NCI-H524 treated with DMSO at 0.1 percent for 48 hours (cell line): ENCODE measurements at places on chromosomes 7 and 10.

GRCh38 chr7:99762680-99763327 lies 21.2 kb downstream of the CYP3A4 start:
- no peak for DNase-seq

- no peak for DNase-seq
Measured at GRCh38 chr10:86205306-86206239, 161.0 kb downstream of the GRID1 start.

DNA sequence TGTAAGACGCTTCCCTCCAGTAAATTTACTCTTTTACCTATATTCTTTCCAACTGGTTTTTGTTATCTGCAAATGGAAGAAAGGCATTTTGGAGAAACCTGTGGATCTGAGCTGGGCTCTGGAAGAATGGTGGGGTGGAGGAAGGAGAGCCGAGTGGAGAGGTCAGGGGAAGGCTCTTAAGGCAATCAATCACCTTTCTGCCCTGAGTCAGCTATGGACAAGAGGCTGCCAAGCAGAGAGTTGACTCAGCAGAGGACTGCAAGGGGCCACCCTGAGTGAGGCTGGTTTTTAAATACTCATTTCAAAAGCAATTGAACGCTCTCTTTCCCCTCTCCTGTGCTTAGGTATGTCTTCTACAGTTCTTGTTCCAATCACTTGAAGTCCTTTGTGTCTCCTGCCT lies 81.8 kb downstream of the SPAG6 start:
- DNase-seq, result no peak

DNA sequence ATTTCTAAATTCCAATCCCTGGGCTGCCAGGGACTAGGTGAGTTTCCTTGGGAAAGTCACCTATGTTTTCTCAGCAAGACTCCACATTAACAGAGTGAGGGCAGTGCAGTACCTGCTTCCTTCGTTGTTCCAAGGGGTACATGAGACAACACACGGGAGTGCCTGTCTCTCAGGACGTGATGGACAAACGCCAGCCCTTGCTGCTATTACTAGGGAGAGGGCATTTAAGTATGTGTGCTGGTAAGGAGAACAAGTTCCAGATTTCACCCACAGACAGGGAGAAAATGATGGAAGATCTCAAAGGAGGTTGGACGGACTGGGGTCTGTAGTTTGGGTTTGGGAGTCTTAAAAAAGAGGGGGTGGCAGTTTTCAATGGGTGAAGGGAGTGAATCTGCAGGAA lies 195.7 kb downstream of the HERPUD2 start:
- no peak for DNase-seq

- DNase-seq, result no peak
Measured at GRCh38 chr10:52965509-52965908, 192.9 kb upstream of the MBL2 start.

DNA sequence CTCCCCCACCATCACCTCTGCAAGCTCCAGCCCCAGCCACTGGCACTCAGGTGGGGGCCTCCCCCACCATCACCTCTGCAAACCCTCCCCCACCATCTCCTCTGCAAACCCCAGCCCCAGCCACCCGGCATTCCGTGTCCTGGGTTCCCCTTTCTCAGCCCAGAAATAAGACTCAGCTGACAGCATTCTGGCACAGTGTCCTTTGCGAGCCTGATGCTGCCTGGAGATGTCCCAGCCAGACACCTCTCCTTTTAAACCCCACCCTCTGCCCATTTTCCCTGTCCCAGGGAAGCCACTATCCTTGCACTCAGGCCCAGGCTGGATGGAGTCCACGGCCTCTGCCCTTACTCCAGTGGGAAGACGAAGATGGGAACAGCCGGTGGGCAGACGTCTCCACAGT lies 49.8 kb downstream of the ELFN1 start:
- DNase-seq, result no peak

- DNase-seq, result no peak
Measured at GRCh38 chr7:7486362-7486761, 49.3 kb downstream of the COL28A1 start.

DNA sequence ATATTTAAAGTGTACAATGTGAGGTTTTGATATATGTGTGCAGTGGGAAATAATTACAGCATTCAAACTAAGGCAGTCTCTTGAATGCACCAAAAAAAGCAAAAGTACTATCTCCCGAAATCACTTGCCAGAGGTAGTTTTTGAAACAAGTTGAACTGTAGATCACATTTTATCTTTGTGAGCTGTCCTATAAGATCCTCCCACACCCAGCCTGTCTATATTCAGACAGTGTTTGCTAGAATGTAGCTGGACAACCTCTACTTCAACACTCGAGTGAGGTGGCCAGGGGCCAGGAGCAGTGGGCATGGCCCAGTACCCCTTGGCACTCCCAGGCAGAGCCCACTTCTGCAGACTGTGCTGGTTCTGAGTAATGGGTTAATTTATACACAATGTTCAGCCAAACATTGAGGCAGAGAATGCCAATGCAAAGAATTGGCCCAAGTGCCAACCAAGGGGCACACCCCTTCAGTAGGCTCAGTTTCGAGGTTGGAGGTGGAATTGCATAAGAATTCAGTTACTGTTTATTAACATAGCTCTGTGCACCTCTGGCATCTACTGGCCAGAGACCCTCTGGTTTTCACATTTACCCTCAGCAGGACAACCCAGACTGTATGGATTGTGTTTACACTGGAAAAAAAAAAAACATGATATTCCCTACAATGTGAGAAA lies 70.5 kb downstream of the AHR start:
- DNase-seq, result no peak

DNA sequence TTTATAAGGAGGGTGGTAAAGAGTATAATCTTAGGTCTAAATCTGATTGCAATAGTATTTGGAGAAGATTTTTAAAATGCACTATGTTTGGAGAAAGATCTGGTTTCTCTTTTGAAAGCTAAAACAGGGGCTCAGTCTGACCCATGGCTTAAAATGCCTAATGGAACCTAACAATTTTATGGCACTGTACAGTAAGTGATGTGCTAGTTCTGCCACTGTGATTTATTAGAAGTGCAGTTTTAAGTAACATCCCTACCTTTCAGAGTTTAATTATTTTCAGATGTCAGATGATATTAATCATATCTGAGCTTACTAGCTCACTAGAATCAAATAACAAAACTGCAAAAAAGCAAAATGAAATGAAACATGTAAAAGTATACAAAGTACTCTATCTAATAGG lies 514.7 kb upstream of the KCND2 start:
- no peak for DNase-seq

DNA sequence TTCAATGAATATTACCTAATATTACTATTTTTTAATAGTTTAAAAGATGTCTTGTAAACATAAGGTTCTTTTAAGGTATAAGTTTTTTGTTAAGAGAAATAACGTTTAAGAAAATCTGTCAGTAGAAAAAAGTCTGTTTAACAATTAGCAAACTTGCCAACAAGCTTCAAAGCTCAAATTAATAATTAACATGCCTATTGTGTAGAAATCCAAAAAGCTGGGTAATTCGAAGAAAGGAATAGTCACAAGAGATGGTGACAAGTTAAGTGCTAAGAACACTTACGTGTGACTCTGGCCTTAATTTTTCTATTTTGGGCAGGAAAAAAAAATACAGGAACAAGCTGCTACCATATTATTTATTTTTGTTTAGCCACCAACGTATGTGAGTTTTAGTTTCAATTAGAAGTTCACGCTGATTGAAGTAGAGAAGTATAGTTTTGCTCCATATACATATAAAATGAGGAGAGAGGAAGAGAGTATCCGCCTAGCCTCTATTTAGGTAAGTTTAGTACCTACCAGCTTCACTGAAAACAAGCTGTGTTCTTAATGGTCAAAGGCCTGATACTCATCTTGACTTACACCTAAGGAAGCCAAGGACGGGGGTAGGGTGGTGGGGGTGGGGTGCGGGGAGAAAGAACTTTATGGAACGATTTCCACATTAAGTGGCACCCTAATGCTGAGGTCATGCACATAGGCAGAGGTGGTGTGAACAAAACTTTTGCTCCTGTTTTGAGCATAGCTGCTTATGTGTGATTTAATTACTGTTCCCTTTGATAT lies 43.4 kb upstream of the AGBL3 start:
- DNase-seq, result no peak

DNA sequence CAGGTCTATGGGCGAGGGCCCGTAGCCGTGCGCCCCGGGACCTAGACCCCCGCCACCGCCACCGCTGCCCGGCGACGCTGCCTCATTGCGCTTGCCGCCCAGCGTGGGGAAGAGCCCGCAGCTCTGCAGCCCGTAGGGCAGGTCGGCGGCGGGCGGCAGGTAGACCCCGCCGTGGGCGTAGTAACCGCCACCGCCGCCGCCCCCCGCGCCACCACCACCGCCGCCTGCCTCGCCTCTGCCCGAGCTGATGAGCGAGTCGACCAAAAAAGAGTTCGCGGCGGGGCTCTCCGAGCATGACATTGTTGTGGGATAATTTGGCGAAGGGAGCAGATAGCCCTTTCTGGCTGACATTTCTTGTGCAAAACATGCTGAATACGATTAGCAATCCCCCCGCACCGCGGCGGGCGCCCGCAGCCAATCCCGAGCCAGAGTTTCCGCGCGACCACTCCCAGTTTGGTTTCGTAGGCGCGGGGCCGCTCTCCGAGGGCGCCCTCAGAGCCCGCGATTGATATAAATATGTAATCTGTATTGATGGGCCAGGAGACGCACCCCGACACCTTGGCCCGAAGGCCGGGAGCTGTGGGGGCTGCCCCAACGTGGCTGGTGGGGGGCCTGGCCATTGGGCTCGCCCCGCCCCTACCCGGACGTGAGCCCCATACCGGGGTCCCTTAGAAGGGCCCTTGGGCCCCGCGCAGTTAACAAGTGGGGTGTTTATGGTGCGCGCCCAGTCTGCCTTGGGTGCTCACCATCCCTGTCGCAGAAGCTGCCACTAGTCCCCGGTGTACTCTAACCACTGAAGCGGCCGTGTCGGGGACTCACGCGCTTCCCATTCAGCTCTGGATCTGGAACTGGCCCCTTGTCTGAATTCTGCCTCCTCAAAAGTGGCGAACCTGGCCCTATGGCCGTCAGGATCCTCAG lies at the start of gene HOXA10:
Gene HOXA10, minus strand, starts transcription at position 365 of the 918 bp plus-strand sequence. Its CDS starts 14 bp downstream, at position 351.
- no peak for DNase-seq

DNA sequence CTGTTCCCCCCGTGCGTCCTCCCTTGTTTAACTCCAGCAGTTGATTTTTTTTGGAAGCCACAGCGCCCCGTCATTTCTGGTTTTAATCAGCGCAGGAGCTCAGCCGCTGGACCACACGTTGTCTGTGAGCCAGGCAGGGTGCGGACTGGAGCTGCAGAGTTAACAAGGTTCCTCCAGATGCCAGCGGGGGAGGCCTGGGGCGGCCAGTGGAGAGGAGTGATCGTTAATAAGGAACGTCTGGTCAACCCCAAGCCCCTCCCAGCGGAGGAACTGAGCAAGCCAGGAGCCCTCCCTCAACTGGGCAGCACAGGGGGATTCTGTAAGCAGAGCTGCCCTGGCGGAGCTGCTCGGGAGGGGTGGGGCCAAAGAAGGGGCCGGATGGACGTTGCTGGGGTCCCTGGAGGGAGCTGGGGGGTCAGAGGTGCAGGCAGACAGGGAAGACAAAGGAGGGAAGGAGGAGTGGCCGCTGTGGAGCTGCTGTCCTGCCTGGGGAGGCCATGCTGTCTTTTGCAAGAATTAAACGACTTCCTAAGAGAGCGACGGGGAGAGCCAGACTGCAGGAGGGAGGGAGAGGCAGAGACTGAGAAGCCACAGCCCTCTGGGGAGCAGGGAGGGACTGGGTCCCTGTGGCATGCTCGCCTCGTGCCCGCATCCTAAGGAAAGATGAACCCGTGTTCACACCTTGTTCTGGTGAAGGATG lies 537.1 kb upstream of the FOXK1 start:
- no peak for DNase-seq

GRCh38 chr10:76915316-76915715 lies 722.3 kb downstream of the KCNMA1 start:
- DNase-seq, result no peak

GRCh38 chr10:114103284-114103683 lies 59.6 kb downstream of the ADRB1 start:
- DNase-seq, result no peak

- DNase-seq, result no peak
Measured at GRCh38 chr7:8232999-8233847, 28.7 kb downstream of the ICA1 start.

GRCh38 chr7:142760071-142760642 lies 10.6 kb upstream of the PRSS2 start:
- no peak for DNase-seq

GRCh38 chr7:73995330-73995729 lies 32.6 kb upstream of the ELN start:
- no peak for DNase-seq
